CMK (cell line): ENCODE measurements at places on chromosomes 11 and 22.

GRCh38 chr22:30313527-30314363, 13.0 kb downstream of the TBC1D10A start:
- no peak for DNase-seq

DNA sequence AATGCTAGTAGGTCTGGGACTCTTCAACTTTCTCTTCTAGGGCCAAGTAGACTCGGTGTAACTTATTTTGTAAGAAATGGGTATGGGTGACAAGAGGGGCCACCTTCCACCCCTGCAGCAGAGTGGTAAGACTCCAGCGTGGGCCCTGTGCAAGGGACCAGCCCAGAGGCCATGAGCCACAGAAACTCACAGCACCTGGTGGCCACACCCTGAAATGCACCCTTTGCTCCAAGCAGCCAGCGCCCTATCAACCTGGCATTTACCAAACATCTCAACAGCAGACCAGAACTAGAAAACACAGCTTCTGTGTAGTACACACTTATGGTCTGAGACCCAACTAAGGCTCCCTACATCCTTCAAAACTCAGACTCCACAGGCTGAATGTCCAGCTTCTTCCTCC, 5.7 kb downstream of the CDCA5 start:
- DNase-seq: no peak

DNA sequence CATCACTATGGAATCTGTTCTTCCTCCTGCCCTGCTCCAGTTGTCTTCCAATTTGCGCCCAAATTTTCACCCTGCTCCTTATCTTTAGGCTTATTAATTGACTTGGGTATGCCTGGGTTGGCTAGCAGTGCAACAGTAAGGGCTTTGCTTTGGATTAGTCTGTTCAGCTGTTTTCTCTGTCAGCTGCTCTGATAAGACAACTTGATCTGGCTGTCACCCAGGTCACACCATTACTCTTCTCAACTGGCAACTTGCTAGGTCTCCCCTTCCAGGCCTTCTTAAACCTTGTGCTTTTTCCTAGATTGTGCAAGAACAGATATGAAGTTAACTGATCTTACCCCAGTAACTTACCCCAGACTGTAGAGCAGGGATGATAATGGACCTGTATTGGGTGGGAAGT, 357.8 kb upstream of the LARGE1 start:
- no peak for DNase-seq

GRCh38 chr11:28627690-28628255, 519.6 kb downstream of the METTL15 start:
- DNase-seq: no peak

DNA sequence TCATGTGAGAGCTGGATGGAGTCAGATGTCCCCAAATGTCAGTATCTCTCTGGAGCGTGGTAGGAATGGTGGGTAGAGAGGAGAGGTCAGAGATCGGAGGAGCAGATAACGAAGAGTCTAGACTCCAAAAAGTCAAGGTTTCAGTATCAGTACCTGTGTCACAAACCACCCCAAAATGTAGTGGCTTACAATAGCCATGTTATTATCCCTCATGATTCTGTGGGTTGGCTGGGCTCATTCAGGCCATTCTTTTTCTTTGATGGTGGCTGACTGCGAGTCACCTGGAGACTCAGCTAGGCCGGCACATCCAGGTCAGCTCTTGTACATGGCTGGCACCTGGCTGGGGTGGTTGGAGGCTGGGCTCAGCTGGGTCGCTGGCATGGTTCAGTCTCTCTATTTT, 7.3 kb upstream of the SSTR3 start:
- no peak for DNase-seq

DNA sequence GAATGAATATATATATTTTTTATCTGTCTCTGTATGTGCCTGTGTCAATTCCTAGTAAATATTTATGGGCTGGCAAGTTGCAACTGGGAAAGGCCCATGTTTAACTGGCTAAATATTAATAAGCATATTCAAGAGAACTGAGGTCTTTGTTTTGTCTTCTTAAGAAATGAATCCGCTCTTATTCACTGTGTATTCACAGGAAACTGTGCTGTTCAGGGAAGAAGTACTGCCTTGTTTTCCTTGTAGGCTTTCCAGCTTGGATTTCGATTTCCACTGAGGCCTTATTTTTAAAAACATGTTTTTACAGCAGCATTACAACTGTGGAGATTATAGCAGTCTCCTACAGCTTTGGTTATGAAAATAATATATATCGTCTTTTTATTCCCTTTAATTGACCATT, 64.7 kb downstream of the LDLRAD3 start:
- no peak for DNase-seq

DNA sequence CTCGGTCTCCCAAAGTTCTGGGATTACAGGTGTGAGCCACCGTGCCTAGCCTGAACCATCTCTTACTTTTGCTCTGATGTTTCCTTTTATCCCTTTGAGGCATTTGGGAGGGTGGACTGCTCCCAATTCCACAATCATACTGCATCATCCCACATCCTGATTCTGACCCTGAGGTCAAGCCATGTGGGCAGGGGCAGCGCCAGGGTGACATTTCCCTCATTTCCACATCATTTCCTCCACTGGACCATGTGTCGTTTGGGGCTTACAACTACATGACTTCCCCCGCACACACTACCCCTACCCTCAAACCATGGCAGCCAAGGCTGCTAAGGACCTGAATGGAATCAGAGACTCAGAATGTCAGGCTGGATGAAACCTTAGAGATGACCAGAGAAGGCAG, 26.4 kb upstream of the ZBTB16 start:
- no peak for DNase-seq

- no peak for DNase-seq
Measured at GRCh38 chr22:23114721-23115020, 27.1 kb downstream of the RSPH14 start.

DNA sequence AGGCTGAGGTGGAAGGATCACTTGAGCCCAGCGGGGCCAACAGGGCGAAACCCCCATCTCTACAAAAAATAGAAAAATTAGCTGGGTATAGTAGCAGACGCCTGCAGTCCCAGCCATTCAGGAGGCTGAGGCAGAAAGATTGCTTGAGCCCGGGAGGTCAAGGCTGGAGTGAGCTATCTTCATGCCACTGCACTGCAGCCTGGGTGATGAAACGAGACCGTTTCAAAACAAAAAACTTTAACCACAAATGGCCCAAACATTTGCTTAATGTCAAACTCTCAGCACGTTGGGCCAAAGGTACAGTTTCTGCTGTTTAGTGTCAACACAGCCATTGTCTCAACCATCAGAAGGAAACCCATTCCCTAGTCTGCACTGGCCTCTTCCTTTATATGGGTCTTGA, 69.2 kb upstream of the TTC12 start:
- DNase-seq: no peak

GRCh38 chr11:60098508-60098907, 10.0 kb downstream of the MS4A2 start:
- no peak for DNase-seq

GRCh38 chr11:112835591-112836255, 125.5 kb upstream of the NCAM1 start:
- no peak for DNase-seq

GRCh38 chr22:31853736-31854495, 90.4 kb upstream of the YWHAH start:
- no peak for DNase-seq

GRCh38 chr11:95486979-95487378, 256.0 kb upstream of the SESN3 start:
- DNase-seq: no peak

DNA sequence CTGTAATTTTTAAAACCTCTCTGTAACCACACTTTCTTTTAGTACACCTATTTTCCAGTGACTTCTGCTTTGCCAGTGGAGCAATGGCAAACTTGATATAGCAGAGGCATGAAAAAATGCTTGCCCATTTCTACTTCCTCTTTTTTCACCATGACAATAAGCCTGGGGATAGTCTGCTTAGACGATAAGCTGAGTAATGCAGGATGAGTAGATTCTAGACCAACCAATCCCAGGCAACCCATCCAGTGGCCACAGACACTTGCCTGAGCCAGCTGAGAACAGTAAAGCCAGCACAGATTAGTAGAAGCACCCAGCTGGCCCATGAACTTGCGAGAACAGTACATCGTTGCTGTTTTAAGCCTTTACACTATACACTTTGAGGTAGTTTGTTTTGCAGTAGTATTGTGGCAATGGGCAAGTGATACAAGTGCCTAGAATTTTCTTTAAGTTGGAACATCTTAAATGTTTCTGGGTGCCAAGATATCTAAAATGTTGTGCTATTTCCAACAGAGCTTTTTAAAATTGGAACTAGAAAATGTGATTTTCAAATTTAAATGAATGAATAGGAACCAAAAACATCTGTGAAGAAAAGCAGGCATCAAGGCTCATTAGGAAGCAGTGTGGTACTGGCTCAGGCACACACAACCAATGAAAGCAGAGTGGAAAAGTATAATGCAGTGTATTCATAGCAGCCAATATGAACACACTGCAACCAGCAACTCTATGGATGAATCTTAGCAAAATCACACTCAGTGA, 37.7 kb downstream of the DDI1 start:
- no peak for DNase-seq

GRCh38 chr22:20788627-20789344, 14.9 kb downstream of the SERPIND1 start:
- no peak for DNase-seq

DNA sequence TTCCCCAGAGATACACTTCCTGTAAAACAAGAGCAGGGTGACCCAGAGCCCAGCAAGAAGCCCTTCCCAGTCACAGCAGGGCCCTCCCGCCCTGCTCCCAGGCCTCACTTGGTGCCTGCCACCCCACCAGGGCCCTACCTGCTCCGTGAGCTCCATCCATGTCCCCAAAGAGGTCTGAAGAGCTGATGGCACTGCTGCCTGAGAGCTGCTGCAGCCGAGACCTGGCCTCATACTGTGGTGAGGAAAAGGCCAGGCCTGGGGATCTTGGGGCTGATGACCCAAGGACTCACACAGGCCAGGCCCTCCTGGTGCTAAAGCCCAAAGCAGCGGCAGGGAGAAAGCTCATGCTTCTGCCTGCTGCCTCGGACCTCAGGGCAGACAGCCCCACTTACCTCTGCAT, 10.3 kb downstream of the ARFGAP2 start:
- no peak for DNase-seq

DNA sequence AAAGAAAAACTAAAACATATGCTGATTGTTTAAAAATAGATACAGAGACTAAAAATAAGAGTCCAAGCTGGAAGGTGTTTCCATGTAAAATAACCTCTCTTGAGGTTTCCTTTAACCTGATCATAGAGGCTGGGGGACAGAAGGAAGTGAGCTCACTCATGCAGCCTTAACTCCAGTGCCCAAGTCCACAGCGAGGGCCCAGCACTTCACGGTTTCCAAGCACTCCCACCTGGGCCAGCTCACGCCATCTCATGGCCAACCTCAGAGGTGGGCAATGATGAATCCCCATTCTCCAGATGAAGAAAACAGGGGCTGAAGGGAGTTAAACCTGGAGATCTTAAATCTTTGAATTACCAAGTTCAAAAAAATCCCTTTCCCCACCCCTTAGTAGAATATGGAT, 14.9 kb upstream of the TFIP11 start:
- no peak for DNase-seq

GRCh38 chr11:58845386-58845785, 882 bp upstream of the GLYATL2 start:
- DNase-seq: no peak

DNA sequence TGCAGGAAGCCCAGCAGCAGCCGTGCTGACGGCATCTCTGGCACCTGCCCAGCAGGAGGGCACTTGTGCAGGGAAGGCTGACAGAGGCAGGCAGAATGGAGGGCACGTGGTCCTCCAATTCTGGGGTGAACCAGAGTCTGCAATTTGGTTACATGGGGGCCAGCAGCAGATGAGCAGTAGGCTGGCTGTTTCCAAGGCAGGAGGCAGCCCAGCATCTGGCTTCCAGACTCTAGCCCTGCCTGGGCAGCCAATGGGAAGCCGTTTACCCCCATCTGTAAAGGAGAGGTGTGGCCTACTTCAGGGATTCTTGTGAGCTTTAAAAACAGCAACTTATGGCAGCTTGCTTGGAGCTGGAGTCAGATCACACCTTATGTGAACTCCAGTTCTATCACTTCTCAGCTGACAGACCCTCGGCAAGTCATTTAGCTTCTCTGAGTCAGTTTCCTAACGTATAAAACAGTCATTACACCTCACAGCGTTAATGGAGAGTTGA, 27.9 kb upstream of the RASL10A start:
- no peak for DNase-seq

DNA sequence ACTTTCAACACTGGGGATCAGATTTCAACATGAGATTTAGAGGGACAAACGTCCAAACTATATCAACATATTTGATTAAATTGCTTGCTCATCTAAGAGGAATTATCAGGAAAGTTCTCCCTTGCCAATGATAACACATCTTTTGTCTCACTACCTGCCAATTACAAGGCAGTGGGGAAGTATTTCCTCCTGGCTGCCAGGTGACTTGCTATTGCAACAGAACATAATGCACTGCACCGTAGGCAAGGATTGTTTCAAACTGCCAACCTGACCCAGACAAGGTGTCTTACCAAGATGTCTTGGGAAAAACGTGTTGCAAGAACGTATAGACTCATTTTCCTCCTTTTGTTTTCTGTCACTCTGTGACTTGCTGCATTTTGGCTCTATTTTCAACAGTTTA, 711.6 kb downstream of the METTL15 start:
- DNase-seq: no peak

GRCh38 chr11:17221968-17222367, 14.2 kb upstream of the PIK3C2A start:
- no peak for DNase-seq

- DNase-seq: no peak
Measured at GRCh38 chr11:61418136-61418535, 11.6 kb downstream of the CPSF7 start.

DNA sequence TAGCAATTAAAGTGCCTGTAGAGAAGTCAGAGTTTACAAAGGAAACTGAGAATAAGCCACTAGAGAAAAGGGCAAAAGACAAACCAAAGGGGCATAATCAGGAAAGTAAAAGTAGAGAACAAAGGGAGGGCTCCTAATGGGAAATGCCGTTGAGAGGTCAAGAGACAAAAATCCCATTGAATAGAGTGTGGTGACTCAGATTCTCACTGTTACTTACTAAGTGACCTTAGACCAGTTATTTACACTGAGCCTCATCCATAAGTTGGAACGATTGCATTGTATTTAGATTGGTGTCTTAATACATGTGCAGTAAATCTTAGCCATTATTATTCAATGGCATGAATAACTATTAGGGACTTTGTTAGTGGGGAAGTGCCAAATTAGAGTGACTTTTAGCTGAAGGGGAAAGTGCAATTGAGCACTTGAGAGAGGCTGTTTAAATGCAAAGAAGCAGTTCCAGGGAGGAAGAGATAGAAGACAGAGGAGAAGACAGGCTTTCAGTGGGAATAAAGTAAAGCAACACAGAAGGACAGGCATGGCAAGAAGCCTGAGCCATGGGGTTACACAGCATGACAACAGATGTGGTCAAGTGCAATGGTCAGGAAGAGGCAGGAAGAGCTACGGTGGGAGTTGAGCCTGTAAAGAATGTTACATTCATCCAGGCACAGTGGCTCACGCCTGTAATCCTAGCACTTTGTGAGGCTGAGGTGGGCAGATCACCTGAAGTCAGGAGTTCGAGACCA, 82.6 kb downstream of the UBASH3B start:
- no peak for DNase-seq

- DNase-seq: no peak
Measured at GRCh38 chr11:11293798-11294550, 59.1 kb downstream of the CSNK2A3 start.

- DNase-seq: no peak
Measured at GRCh38 chr11:17735818-17736578, 1.4 kb downstream of the KCNC1 start.
